Small intestine (tissue), 16 donors: ENCODE measurements at places on chromosomes 16 and 17. TPM values are rescaled to one million over a fixed set of nuclear protein-coding genes. Genes with fewer than 3 reads are reported as not detected.

- H3K27ac ChIP-seq, result no peak overlapping the region
- DNase-seq, result no peak
- no peak overlapping the region for H3K4me3 ChIP-seq
Observed at GRCh38 chr17:56880133-56880532, 33.7 kb downstream of the TRIM25 start.

DNA sequence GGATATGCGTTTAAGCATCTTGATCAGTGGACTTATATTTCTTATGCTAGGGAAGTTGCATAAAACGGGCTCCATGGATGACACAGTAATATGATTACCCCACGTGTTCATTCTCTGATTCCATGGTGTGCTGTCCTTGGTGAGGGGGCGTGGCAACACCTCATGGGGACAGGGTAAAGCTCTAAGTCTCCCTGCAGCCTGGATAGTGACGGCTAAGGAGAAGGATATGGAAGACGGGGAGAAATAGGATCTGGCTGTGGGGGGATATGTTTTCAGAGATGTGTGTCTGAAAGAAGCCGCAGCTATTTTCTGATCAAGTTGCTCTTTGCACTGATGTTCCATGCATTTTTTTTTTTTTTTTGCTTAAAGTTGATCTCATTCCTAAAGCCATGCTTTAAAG is 84.3 kb downstream of the MARCHF10 start:
- no peak for DNase-seq
- no peaks in the 10 kb centered on the region for H3K36me3 ChIP-seq
- no peak overlapping the region for H3K27ac ChIP-seq
- no peaks in the 10 kb centered on the region for H3K4me1 ChIP-seq

- H3K4me3 ChIP-seq, result no peak overlapping the region
- H3K27me3 ChIP-seq, result no peaks in the 10 kb centered on the region
- H3K27ac ChIP-seq, result no peak overlapping the region
- H3K4me1 ChIP-seq, result no peaks in the 10 kb centered on the region
- no peak for DNase-seq
Observed at GRCh38 chr16:10188236-10188635, 6.0 kb upstream of the GRIN2A start.

- peaks cover 42% of the 10 kb centered on the region for H3K36me3 ChIP-seq
- H3K27me3 ChIP-seq, result no peaks in the 10 kb centered on the region
- no peak overlapping the region for H3K27ac ChIP-seq
- no peak overlapping the region for H3K4me3 ChIP-seq
Observed at GRCh38 chr17:62591333-62591732, 36.1 kb upstream of the MRC2 start.

Gene NAT9
- polyA plus RNA-seq, result 12.4 TPM

Gene VTN
- 2.4 TPM for polyA plus RNA-seq

Gene TMEM219
- 314 TPM for polyA plus RNA-seq

Gene SLC12A3
- 0.04 TPM for polyA plus RNA-seq

Gene MT1G
- polyA plus RNA-seq, result 1,801 TPM

Gene CFAP20
- polyA plus RNA-seq, result 46.8 TPM
